CD8-positive, alpha-beta T cell (primary cell): ENCODE measurements at places on chromosomes 2 and 18.

- no peak for DNase-seq
Measured at GRCh38 chr2:234679741-234680687, 183.1 kb upstream of the ARL4C start.

DNA sequence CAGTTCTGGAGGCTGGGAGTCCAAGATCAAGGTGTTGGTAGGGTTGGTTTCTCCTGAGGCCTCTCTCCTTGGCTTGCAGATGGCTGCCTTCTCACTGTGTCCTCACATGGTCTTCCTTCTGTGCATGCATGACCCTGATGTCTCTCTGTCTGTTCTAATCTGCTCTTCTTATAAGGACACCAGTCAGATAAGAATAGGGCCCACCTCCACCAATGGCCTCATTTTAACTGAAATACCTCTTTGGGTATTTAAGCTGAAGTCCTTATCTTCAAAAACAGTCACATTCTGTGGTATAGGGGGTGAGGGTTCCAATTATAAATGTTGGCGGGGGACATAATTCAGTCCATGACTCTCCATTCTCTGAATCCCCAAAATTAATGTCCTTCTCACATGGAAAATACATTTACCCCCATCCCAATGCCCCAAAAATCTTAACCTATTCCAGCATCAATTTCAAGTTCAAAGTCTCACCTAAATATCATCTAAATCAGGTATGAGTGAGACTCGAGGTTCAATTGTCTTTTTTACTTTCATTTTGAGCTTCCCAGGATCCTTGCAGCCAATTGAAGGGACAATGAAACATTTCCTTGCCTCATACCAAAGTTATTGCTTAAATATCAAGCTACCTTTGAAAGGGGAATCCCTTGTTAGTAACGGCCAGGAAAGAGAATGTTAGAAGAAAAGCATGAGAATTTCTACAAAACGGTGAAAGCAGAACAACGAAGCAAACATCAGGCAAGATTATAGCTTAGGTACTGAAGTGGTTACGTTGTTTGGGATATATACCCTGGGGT lies 20.6 kb upstream of the CNOT11 start:
- no peak for DNase-seq

DNA sequence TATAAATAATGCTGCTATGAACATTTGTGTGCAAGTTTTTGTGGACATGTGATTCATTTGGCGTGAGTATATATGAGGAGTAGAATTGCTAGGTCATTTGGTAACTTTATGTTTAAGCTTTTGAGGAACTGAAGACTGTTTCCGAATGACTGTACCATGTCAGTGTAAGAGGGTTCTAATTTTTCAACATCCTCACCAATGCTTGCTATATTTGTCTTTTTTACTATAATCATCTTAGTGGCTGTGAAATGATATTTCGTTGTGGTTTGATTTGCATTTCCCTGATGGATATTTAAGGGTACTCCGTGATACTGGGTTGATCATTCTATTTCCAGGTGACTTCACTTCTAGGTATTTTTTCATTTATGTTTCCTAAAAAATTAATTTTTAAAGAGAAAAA lies 241.1 kb downstream of the BCL2 start:
- no peak for DNase-seq

DNA sequence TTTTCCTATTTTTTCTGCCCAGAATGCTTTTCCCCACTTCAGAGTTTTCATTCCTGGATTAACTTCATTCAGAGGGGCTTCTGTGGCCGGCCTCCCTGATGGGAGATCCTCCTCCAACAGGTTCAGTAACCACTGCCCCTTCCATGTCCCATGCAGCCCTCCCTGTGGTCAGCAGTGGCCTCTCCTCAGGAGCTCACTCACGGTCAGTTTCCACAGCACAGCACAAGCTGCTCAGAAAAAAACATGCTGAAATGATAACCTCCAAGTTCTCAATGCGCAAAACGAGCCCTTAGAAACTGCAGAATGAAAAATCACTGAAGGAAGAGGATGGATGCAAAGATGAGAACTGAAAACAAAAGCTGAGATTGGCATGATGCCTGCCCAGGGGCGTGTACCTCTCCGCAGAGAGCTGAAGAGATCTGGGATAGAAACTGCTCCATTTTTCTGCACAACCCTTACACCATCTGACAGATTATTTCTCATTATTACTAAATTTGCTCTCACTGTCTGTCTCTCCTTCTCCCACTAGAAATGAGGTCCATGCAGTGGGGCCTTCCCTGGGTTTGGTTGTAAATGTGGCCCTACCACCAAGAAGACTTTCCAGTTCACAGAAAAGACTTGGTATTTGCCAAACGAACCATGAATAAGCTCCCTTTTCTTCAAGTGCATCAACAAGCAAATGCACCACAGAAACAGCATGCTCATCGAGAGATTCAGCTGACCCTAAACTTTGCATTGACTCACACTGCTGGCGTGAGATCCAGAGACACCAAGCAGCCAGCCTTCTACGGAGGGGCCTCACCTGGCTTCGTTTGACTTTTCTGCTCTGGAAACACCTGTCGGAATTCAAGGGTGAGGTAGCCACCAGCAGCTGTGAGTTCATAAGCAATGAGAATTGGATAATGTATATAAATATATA lies 51.5 kb downstream of the TMEM18 start:
- DNase-seq, result no peak

GRCh38 chr18:77127769-77128671 lies 4.6 kb downstream of the MBP start:
- peak; percentile 38 for DNase-seq

DNA sequence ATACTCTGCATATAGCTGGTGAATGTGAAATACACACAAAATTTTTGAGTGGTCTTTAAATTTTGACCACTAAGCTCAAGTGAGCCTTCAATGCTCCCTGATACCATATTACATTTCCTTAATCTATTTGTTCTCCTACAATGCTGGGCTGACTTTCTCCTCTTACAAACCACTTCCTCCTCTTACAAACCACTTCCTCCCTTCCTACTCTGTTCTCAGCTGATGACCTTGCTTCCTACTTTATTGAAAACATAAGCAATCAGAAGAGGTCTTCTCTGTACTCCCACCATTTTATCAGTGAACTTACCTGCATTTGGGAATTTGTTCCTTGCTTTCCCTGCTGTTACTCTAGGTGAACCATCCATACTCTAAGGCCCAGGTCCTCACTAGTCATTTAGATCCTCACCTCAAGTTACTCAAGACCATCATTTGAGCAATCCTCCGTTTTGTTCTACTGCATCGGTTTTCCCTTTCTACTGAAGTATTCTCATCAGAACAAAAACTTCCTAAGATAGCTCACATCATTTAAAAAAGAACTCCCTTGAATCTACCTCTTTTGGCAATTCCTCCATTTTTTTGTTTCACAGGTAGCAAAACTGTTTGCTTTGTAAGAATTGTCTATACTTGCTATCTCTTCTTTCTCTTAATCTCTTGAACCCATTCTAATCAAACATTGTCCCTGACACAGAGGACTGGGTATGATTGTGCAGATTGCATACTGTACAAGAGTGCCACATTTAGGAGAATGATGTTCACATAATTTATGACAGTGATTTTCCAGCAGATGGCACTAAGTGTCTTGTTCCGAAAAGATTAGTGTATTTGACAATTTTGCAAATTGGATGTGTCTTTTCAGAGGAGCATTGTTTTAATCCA lies 96.5 kb downstream of the EPB41L5 start:
- no peak for DNase-seq

GRCh38 chr2:241808721-241809382 lies at the start of gene NEU4:
Gene NEU4, plus strand, starts transcription at chr2:241809193. Its CDS starts 5,292 bp downstream, at chr2:241814485.
- no peak for DNase-seq

GRCh38 chr18:58527952-58528287 lies 101.0 kb downstream of the ALPK2 start:
- DNase-seq, result no peak

GRCh38 chr2:44929159-44929734 lies 12.3 kb upstream of the SIX3 start:
- DNase-seq, result no peak

DNA sequence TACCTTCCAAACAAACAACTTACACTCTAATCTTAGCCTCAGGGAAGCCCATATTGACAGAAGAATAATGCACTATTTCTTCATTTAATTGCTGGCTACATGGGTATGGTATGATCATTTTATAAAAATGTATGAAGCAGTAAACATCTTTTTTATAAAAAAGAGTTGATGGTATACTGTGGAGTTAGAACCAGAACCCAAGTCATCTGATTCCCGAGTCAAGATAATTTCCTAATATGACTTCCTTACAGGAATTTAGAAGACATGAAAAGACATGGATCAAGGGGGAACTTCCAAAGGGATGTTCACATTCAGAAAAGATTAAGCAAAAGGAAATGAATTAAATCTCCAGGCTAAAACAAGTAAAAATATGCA lies 171.8 kb downstream of the NBAS start:
- no peak for DNase-seq

- DNase-seq, result no peak
Measured at GRCh38 chr18:46950064-46950656, 32.8 kb downstream of the KATNAL2 start.

GRCh38 chr2:139477618-139478017 lies 697.4 kb upstream of the NXPH2 start:
- DNase-seq, result no peak

GRCh38 chr2:236086971-236087465 lies 81.2 kb downstream of the GBX2 start:
- DNase-seq, result no peak

GRCh38 chr2:150742094-150742493 lies 254.6 kb upstream of the RND3 start:
- DNase-seq, result no peak

- DNase-seq, result no peak
Measured at GRCh38 chr2:57296795-57297517, 749.6 kb upstream of the VRK2 start.

- no peak for DNase-seq
Measured at GRCh38 chr2:43082111-43082894, 144.1 kb downstream of the ZFP36L2 start.

GRCh38 chr2:133576714-133577113 lies 8.5 kb upstream of the NCKAP5 start:
- DNase-seq, result no peak

GRCh38 chr2:101842471-101842870 lies 145.0 kb downstream of the MAP4K4 start:
- no peak for DNase-seq

DNA sequence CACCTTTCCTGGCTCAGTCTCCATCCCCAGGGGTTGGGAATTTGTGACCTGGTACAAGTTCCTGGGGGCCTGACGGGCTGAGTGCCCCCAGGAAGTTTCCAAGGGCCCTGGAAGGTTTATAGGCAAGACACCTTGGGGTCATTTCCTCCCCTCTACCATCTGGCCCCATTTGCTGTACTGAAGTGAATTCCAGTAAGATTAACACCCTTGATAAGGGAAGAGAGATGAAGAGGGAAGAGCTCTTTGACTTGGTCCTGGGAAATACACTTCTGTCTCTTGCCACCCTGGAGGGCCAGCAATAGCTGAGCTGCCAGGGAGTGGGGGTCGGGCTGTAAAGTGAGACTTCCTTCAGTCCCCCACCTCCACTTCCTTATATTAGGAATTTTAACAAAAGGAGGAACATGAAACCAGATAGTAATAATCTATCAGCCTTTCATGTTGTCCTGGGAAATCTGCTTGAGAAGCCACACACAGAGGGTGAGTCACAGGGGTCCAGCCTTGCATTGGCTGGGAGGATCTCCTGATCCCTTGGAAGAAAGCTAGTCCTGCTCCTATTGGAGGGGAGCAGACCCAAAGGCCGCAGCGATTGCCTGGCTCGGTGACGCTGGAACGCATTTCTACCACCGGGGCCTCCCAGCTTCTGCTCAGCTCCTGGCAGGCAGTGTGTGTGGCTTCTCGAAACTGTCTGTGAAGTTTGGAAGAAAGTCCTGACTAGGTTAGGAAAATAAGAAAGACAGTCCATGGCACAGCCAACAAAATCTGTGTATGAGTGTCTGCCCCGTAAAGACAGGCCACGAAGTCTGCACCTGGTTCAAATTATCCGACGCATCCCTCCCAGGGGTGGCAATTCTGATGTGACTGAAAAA lies 87.3 kb downstream of the ACAA2 start:
- no peak for DNase-seq

GRCh38 chr18:12645751-12646203 lies 12.1 kb downstream of the SPIRE1 start:
- DNase-seq, result no peak

- DNase-seq, result no peak
Measured at GRCh38 chr2:240162032-240162431, 21.6 kb upstream of the OTOS start.

DNA sequence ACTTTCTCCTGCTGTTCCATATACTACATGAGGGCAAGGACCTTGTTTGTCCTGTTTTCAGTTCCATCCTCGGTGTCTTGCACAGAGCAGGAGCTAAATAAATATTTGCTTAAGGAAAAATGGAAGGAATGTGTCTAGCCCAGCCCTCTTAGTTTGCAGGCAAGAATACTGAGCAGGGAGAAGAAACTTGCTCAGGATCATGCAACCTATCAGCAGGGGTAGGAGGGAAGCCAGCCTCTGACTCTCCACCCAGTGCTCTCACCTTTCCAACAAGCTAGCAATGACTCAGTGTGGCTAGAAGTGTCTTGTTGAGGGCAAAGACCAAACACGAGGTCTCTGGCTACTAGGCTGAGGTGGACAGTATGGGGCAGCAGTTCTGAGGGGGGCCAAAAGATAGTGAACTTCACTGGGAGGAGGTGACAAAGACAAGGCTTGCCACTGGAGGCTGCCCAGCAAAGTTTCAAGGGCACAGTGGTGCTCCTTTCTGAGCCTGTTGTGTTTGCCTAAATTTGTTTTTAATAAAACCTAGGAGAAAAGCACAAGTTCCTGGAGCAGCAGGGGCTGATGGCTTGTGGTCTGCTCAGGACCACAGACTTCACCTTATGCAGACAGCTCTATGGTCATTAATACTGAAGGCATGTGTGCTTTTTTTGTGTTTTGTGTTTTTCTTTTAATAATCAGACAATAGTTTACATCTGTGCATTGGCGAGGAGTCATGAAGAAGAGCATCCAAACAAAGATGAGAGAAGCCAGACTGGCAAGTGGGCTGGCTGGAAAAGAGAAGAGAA lies 49.1 kb upstream of the CTAGE1 start:
- DNase-seq, result no peak

DNA sequence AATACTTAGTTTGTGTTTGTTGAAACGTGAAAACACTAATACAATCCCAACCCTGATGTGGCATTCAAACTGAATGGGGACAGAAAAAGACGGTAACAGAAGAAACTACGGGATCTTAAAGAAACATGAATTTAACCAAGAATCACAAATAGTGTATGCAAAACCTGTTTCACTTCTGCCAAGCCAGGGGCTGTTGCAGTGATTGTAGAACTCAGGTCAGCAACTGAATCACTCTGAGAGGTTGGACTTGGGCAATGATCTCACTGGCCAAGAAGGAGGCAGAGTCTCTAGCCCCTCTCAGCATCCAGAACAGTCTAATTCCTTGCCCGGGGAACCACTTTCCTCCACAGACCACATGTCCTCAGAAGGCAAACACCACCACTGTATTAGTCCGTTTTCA lies 54.9 kb upstream of the CRIM1 start:
- no peak for DNase-seq

- no peak for DNase-seq
Measured at GRCh38 chr2:268323-268722, 3.6 kb downstream of the ACP1 start.
